CD4-positive, alpha-beta T cell treated with Interleukin-12 subunit alpha and Interleukin-12 subunit beta, for 1 hour (primary cell): ENCODE measurements at places on chromosomes 3 and 15.
A peak's percentile ranks its signal among the peaks of the same experiment; 100 is the strongest.

- no peak for DNase-seq
Observed at GRCh38 chr3:152353578-152353977, 84.8 kb downstream of the MBNL1 start.

DNA sequence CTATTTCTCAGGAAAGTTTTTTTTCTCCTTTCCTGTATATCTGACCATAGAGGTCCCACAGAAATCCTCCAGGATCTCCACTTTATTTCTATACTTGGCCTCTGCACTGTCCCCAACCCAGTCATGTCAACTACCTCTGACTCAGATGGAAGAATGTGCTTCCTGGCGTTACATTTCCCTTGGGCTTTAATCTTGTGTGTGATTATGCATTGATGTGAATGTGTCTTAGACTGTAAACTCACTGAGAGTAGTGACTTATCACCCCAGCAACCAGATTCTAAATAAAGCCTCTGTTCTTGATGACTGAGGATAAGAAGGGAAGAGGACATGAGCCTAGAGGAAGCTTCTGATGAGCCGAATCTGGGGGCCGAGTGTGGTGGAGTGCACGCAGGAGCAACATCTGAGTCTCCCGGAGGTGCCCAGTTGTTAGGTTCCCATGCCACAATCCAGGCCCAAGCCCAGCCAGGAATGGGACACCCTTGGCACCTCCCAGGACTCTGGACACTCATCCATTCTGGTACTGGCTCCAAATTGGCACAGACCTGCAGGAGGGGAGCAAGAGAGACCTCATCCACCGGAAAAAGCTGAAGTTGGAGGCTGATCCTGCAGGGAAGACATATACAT lies 32.1 kb upstream of the HEG1 start:
- DNase-seq, result no peak

- no peak for DNase-seq
Observed at GRCh38 chr15:85036716-85037115, 55.1 kb downstream of the PDE8A start.

GRCh38 chr15:58923284-58923683 lies 10.2 kb downstream of the SLTM start:
- no peak for DNase-seq

GRCh38 chr15:62879770-62880169 lies 162.8 kb upstream of the TPM1 start:
- DNase-seq, result no peak

- DNase-seq, result no peak
Observed at GRCh38 chr15:46251903-46252302, 617.1 kb downstream of the SQOR start.

- DNase-seq, result no peak
Observed at GRCh38 chr3:125671461-125672243, 76.4 kb upstream of the OSBPL11 start.

DNA sequence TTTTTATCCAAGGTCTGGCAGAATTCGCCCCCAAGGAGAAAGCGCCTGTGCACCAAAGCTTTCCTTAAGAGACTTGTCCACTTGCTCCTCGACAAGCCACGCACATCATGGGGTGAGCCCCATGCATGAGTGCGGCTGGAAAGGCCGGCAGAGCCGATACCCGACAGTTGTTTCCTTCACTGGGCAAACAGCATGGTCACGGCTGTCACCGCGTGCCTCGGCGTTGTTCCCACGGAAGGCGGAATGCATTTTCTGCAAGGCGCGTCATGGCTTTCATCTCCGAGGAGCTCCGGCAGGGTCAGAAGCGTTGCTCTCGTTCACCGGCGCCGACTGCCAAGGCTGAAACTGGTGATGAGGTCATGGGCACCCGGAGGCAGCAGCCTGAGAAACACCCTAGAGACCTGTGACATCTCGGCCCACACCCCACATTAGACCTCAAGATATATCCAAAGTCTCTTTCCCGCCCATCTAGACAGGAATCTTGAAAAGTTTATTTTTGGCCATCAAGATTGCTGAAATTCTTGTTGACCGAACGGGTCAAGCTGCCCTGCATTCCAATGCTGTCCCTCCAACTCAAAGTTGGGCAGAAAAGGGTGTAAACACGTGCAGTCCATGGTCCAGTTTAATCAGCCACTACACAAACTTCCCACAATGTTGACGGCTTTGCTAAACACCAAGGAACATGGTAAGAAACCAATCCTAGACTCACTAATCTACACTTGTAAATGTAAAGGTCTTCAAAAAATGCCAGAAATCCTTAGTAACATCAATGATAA lies 604 bp upstream of the TJP1 start:
- DNase-seq, result no peak

DNA sequence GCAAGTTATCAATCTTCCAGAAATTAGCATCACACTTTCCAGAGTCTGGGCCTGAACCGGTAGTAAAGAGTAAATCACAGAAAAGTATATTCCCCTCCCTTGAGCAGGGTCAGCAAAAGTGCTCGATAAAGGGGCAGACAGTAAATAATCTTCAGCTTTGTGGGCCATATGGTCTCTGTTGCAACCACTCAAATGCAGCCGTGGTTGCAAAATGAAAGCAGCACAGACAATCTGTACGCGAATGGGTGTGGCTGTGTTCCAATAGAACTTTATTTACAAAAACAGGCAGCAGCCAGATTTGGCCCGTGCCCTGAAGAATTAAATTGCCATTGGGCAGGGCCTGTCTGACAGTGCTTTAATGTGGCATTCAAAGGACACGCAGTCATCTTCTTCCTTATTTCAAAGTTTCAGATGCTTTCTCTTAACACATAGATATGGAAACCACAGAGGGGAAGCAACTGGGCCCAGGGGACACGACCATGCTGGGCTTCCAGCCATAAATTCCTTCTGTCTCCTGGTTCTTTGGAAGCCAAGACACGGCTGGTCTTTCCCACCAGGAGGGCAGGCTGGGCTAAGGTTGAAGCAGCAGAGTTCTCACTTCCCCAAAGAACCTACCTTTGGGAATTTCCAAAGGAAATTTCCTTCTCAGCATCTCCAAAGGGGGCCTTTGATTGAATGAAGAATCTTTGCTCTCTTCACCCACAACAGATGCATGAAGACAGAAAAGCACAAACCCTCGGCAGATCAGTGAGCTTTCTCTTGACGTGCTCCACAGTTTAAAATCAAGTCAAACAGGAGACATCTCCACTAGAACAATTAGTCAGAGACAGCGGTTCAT lies 489.8 kb upstream of the PROK2 start:
- peak; percentile 39 for DNase-seq

GRCh38 chr3:51819709-51820406 lies 40.8 kb upstream of the IQCF6 start:
- no peak for DNase-seq

DNA sequence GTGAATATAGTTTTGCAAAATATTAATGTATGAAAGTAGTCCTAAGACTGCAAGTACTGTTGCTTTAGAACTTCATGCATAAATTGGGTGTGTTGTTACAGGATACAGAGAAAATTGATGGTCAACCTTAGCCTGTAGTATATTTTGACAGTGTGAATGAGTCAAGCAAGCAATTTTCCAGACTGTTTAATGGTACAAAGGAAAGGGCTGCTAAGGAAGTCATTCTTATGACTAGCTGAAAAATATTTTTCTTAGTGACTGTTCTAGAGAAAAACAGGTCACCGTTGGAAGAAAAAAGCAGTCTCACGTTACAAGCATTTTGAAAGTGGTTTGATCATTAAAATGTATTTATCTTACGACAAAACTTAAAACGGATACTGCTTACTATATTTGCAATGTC lies 49.2 kb downstream of the MBNL1 start:
- no peak for DNase-seq

DNA sequence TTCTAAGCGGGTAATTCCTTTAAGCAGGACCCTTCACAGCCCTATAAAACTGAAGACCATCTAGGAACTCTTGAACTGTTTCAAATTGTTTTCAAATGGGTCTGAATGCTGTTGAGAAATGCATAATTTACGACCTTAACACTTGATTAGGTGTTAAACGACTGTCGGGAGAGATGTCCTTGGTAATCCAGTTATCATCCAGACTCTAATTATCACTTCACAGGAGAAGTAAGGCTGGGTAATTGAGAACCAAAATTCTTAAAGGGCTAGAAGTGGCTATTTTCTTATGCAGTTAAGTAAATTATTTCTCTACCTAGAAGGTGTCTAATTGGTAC lies 276.7 kb upstream of the TBC1D5 start:
- DNase-seq, result no peak

DNA sequence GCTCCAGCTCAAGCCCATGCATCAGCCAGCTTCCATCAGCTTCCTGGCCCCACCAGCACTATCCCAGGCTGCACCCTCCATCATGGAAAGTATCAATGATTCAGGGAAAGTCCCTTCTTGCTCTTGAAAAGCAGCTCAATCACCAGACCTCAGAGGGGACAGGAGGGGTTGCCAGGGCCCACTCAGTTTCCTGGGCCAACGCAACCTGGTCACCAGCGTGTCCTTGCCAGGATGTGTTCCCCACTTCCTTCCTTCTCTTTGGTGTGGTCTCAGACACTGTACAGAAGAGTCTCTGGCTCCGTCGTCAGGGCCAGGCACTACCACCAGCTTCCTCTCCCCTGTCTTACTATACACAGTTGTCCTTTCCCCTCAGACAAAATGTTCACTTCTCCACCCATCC lies 3.0 kb downstream of the HDC start:
- peak; percentile 46 for DNase-seq

GRCh38 chr3:196051282-196052076 lies 30.4 kb downstream of the TFRC start:
- no peak for DNase-seq

DNA sequence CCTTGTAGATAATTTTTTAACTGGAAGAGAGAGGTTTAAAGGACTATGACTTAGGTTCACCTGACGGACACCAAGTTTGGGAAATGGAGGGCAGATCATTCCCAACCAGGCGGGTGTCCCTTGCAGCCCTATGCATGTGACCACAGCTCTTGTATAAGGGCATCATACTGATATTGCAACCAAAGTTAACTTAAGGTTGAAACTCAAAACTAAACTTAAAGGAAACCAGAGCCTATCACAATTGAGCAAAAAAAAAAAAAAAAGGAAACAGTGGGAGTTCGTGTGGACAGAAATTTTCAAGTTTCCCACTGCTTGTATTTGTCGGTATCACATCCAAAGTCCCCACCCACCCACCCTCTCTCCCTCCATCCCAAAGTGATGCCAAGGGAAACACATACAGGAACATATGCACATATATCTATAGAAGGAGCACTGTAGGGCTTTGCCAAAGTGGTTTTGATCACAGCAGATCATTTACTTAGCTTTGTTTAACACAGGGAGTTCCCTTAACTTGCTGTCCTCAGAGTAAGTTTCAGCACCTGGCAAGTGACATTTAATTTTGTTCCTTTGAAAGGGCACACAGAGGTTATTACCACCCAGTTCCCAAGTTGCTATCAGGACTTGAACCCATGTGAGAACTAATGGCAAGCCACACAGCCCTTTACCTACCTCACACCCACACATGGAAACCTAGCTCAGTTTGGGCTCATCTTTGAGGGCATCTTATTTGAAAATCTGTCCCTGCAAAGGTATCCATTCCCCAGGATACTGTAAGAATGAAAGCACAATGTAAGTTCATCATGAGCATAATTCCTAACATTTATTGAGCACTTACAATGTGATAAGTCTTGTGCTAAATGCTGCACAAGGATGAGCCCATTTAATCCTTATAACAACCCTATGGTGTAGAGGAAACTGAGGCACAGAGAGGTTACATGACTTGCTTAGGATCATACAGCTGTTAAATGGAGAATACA lies 204.5 kb upstream of the CMC1 start:
- no peak for DNase-seq

GRCh38 chr15:36972704-36973103 lies 127.6 kb downstream of the MEIS2 start:
- DNase-seq, result no peak

DNA sequence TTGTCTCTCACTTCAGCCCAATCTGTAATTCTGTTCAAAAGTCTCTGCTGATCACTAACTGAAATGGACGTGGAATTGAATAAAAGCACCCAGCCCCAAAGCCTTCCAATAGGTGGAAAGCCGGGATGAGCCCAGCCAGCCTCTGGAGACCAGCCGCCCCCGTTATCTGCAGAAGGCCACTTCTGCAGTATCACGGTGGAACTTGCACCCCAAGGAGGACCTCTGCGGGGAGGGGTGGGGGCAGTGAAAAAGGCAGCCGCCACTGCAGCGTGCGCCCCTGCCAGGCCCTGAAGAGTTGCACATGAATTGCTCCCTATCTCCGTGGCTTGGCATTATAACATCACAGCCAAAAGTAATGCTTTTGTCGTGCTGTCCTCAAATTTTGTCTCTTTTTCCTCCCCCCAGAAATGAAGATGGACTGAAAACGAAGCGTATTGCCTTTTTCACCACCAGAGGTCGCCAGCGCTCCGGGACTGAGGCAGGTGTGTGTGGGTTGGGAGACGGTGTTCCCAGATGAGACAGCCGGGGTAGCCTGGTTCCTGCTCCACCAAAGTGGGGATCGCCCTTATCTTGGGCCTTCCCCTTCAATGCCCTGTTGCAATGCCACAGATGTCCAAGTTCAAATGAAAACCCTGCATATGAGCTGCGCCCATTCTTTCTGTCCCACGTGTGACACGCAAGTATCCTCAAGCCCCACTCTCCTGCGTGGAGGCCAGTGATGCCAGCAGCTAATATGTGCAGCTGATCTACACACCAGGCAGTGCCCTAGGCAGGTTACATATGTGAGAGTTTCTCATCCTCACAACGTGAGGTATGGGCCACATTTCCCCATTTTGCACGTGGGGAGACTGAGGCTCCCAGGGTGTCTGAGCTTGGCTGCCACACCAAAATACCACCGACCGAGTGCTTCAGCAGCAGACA lies 96.0 kb downstream of the LRRK1 start:
- peak; percentile 59 for DNase-seq

- DNase-seq, result no peak
Observed at GRCh38 chr15:99135194-99135593, 30.3 kb downstream of the SYNM start.

- no peak for DNase-seq
Observed at GRCh38 chr3:43733459-43734384, 43.0 kb downstream of the ABHD5 start.

- no peak for DNase-seq
Observed at GRCh38 chr3:49733551-49733950, 9.8 kb upstream of the GMPPB start.

GRCh38 chr3:189394599-189395121 lies 222.9 kb downstream of the TPRG1 start:
- no peak for DNase-seq

DNA sequence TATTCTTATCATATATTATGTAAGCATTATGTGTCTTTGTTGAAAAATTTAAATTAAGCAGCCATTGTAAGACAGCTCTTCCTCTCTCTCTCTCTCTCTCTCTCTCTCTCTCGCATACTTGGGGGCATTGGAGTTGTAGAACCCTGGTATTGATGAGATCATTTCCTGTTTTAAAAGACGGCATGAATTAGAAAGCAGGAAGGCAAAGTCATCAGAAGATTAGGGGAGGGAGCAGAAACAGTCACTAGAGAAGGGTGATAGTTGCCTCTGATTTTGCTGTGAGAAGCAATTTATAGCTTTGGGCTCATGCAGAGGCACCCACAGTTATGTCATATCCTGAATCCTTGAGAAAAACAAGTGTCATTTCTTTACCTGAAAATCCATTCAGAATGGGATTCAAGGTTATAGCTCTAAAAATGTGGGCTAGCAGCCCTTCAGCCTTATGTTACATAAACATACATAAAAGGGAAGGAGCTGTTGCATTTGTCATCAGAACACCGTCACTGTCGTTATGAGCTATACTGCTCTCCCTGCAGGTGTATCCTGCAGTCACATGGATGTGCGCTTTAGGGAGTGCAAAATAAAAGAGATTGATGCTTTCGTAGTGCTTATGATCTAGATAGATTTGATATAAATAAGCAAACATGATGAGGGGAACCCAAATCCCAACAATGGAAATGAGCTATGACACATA lies 213.8 kb downstream of the NR1D2 start:
- no peak for DNase-seq

GRCh38 chr3:69456631-69457030 lies 70.7 kb upstream of the FRMD4B start:
- DNase-seq, result no peak
